ENCODE measurements at places on chromosomes 1 and 21.
A peak's percentile ranks its signal among the peaks of the same experiment; 100 is the strongest.

GRCh38 chr1:162822391-162823200 is 32.1 kb downstream of the HSD17B7 start:
- no peak for DNase-seq

GRCh38 chr1:110471131-110471530 is 20.2 kb downstream of the PROK1 start:
- DNase-seq, result no peak

GRCh38 chr21:29914326-29914725 is 25.5 kb downstream of the GRIK1 start:
- DNase-seq, result no peak

DNA sequence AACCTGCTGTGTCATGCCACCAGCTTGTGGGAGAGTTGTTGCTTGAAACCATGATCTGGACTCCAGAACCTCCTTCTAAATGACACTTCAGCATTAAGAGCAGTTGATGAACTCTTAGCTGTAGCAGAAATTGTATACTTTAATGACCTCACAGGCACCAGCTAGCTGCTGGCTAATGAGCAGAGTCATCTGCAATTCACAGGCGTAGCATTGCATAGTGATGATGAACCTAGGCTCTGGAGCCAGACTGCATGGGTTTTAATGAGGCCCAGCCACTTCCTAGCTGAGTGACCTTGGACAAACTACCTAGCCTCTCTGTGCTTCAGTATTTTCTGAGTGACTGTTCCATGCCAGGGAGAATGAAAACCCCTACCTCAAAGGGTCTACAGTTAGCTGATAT is 407.1 kb downstream of the LMO4 start:
- DNase-seq, result no peak

DNA sequence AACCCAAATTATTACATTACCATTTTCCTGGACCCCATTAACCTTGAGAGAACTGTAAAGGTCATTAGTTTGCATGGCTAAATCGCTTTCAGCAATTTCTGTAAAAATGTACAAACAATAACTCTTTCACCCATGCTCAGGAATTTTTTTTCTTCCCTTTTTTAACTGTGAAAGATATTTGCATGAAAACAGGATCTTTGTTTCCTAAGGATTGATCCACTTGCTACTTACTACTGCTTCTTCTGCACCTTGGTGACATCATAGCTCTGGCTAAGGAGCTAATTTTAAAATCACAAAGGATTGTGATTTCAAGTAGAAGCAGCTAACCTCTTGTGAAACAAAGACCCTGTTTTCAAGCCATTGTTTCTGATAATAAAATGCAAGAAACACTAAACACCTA is 274.6 kb upstream of the ESRRG start:
- DNase-seq, result no peak

DNA sequence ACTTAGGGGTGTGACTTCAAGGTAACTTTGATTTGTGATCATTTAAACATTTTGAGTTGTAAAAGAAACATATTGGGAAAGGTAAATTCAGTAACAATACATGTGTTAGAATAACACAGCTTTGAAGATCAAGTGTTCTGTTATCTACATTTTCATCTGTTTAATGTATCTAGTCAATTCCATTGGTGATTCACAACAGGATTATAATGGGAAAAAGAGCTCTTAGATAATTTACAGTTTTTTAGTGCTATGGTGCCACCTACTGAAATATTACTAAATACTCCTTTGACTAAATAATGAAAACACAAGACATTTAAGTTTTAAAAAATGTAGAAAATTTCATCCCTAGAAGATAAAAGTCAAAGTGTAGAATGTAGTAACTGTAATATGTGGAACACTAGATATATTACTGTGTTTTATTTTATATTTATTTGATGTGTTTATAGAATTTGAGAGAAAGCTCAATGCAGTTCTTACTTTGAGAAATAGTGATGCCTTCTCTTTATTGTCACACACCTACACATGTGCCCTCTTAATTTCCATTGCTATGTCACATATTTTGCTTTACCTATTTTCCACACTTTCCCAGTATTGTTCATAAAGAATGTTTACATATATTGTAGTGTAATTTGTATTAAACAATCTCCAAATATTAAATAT is 47.4 kb downstream of the PTPRC start:
- peak; percentile 52 for DNase-seq

DNA sequence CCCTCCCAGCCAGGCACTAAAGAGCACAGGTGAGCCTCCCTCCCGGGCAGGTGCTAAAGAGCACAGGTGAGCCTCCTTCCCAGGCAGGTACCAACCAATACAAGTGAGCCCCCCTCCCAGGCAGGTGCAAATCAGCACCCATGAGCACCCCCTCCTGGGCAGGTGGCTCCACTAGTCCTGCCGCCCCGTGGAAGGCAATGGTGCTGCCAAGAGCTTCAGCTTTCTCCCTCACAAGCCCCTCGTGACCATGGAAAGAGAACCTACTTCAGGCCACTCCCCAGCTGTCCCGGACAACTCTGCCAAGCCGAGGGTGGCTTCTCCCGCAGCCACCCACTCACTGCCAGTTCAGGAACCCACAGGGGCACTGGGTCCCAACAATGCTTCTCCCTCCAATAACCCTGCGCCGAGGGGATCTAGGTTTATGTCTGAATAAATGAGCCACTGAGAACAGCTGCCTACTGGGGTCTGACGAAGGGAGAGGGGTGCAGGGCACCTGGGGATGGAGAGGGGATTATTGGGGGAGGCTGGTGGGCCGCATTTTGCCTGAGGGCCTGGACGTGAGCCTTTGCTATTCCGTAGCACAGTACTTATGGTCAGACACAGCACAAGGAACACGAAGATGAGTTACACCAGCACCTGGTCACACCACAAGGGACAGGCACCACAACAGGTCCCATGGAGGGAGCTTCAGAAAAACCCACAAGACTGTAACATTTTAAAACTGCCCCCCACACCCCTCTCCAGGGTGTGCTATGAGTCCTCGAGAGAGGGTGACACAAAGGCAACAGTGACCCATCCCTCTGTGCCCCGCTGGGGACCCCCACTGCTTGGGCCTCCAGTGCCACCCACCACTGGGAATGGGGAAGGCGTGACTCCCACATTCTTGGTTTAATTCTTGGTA is 46.3 kb downstream of the PRDM15 start:
- DNase-seq, result no peak

DNA sequence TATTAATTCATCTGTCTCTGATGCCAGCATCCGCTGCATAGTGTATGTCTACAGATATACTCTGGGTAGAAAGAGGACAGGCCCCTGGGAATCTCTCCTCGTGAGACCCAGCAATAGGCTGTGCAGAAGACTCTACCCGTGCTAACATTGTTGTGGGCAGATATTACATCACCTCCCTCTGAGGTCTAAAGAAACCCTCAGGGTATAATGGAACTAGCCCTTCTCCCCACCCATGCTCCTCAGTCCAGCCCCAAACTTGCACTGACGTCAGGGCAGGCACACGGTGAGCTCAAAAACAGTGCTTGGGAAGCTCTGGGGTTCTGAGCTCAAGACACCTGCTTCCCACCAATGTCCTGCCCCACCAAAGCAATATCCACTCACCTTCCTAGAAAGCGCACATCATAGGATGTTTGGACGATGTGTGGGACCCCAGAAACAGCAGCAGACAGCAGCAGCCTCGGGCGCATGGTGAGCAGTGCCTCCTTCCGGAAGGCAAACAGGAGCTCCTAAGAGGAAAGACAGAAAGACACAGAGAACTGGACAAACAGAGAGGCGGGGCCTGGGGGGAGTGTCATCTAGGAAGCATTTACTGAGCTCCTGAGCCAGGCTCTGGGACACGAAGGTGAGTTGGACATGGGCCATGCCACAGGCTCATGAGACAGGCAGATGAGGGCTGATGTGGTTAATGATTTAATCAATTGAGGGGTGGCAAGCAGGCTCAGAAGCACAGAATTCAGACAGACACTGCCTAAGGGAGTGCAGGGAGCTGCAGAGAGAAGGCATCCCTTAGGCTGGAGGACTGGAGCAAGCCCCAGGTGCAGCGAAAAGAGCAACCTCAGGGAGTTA is 4.8 kb downstream of the OVGP1 start:
- DNase-seq, result no peak
